ENCODE measurements at places on chromosomes 3 and 15. TPM values are rescaled to one million over a fixed set of nuclear protein-coding genes. Genes with fewer than 3 reads are reported as not detected.

The MME gene
- 51.7 TPM for total RNA-seq

The ATP10A gene
- total RNA-seq: not detected

The CLDN16 gene
- not detected for total RNA-seq

The CHRNA7 gene
- total RNA-seq: 2.0 TPM

The PLA2G4E gene
- total RNA-seq: not detected

Measured in M059J (cell line).